ENCODE measurements at places on chromosomes 12 and 14.

DNA sequence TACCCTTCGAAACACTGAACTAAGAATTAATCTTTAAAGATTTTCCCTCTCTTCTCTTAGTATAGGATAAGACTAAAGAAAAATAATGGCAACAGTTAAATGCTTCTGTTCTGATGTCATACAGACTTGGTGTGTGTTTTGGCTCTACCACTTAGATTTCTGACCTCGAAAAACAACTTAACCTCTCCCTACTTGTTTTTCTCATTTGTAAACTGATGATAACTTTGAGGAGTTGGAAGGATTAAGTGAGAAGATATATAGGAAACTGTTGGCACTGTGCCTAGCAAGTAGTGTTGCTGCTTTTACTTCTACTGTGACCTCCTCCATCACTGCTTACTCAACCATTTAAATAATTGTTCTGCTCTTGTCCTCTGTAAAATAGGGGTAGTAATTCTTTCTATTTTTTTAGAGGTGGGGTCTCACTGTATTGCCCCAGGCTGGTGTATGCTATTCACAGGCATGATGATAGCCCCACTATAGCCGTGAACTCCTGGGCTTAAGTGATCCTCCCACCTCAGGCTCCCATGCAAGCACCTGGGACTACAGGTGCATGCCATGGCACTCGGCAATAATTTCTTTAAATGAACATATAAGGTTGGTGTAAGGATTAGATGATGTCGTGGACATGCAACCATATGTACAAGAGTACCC, 22.4 kb downstream of the PALS1 start:
- DNase-seq = no peak

GRCh38 chr14:99408286-99408970, 72.2 kb downstream of the SETD3 start:
- no peak for DNase-seq

DNA sequence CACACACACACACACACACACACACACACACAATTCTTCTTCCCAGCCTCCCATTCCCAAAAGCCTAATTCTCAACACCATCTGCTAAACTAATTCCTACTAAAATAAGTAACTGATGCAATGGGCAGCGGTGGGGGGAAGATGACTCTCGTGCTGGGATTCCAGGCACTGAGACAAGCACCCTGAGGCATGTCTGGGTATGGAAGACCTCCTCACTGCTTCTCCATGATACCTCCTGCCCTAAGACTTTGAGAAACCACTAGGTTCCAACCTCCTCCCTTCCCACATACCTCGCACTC, 789 bp upstream of the VWF start:
- no peak for DNase-seq

GRCh38 chr12:27790179-27790578, 10.1 kb upstream of the MANSC4 start:
- DNase-seq = no peak

- DNase-seq = no peak
These were observed 133.2 kb downstream of the SLC35F4 start for GRCh38 chr14:57732463-57733285.

DNA sequence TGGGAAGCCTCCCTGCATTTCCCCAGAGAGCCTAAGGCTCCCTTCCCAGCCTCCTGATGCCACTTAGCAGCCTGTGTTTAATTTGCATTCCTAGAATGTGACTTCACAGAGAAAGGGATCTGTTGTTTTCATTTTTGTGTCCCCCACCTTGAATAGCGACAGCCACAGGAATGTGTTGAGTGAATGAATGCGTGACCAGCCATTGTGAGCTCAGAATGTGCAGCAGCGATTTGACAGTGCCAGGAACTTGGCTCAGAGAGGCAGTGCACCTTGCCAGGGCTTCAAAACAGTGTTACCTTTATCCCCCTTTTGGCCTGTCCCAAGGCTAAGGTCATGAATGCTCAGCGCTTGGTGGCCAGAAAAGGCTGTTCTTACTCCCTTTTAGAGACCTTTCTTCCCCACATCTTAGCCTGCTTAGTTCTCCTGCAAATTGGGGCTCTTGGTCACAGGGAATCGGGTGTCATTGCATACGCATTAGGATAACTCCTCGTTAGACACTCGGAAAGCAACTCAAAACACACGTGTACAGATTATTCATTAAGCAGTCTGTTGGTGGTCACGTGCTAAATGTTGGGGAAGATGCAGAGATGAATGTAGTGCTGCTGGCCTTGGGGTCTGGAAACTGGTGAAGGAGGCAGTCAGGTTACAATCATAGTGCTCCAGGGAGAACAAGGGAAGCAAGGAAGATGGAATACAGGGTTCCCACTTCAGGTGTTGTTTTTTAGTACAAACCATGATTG, 9.8 kb downstream of the NTF3 start:
- DNase-seq = no peak

GRCh38 chr12:98465505-98465904, 49.9 kb upstream of the TMPO start:
- DNase-seq = no peak

Measured in suprapubic skin (tissue), 4 donors.